ENCODE measurements at places on chromosomes 1 and 21.

- peak; percentile 73 for DNase-seq
These were observed 655 bp downstream of the USF1 start for GRCh38 chr1:161044908-161045735.

GRCh38 chr1:27000817-27001460 lies 7.4 kb downstream of the TRNP1 start:
- no peak for DNase-seq

DNA sequence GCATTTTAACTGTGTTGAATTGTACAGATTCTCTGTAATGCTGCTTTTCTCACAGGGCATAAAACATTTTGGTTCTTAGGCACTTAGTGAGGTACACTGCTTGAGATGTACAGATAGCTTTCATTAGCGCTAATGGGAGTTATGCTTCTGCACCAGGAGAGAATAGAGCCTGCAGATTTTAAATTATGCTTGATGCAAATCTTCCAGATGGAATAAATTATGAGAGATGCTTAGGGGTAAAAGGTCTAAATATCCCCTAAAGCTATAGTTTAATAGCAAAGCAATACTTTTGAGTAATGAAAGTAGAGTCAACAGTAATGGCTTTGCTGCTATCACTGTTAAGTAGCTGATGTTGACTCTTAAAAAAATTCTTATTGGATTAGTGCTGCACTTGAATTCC lies 248.9 kb downstream of the S1PR1 start:
- DNase-seq, result no peak

DNA sequence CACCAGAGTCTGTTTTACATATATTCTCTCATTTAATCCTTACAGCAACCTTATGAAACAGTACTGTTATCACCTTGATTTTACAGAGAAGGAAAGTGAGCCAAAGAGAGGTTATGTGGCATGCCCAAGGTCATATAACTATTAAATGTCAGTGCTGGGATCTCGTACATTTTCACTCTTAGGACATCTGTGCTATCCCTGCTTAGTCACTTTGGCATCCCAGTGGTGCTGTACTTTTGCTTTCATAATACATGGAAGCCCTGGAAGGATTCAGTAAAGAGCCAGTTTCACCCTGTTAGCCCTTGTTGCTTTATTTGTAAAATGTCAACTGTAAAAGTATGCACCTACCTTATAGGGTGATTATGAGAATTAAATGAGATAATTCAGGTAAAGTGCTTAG lies 104.4 kb downstream of the NFIA start:
- no peak for DNase-seq

DNA sequence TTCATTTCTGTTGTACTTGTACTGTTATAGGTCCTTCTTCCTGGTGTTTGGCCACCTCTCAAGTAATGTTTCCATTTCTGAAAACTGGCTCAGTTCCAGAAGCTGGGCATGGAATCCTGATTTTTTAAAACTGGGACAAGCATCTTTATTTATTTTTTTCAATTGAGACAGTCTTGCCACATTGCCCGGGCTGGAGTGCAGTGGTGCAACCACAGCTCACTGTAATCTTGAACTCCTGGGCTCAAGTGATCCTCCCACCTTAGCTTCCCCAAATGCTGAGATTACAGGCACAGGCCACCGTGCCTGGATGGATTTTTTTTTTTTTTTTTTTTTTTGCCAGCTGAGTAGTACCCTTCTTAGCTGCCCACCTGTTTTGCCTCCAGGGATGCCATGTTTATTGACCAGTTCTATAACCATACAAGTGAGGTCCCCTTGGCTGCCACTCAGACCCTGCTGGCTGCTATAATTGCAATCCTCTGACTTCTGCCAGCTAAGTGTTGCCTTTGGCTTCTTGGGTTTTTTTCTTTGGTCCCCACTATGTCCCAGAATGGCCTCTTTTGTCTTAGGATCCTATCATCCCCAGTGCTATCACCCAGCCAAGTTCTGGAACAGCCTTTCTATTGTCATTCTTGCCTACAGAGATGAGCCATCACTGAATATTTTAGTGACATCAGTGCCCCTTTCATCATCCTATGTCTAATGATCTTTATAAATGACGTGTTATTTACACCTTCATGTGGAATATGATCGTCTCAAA lies 3.9 kb upstream of the DIP2A start:
- no peak for DNase-seq

- no peak for DNase-seq
These were observed 80.2 kb upstream of the PPP2R5A start for GRCh38 chr1:212205006-212205405.

- DNase-seq, result no peak
These were observed 108.9 kb downstream of the CAPN8 start for GRCh38 chr1:223556414-223557129.

DNA sequence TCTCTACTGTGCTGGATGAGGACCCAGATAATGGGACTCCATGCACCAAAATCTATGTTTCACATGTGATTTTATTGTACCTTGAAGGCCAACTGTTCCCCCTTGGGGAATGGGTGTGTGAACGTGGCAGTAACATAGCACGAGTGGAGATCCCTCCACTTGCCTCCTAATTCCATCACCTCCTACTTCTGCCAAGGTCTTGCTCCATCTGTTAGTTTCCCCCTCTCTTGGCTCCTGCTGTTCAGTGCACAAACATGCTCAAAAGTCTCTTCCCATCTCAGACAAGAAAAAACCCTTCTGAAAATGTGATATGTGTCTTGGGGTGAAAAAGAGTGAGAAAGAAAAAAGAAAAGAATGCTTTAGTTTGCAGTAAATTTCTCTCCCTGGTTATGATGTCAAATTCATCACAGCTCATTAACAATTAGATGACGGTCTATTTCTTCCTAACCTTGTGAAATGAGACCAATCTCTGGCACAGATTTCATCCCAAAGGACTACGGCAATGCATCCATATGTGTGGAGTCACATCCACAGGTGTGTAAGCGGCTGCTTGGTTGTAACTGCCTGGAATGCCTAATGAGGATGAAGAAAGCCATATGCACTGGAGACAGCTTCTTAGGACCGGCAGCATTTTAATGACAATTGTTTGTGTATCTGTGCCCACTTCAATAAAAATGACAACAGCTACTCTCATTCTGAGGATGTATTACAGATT lies 79.3 kb upstream of the DIRAS3 start:
- DNase-seq, result no peak

- no peak for DNase-seq
These were observed 42.9 kb downstream of the UMODL1 start for GRCh38 chr21:42113926-42114409.

DNA sequence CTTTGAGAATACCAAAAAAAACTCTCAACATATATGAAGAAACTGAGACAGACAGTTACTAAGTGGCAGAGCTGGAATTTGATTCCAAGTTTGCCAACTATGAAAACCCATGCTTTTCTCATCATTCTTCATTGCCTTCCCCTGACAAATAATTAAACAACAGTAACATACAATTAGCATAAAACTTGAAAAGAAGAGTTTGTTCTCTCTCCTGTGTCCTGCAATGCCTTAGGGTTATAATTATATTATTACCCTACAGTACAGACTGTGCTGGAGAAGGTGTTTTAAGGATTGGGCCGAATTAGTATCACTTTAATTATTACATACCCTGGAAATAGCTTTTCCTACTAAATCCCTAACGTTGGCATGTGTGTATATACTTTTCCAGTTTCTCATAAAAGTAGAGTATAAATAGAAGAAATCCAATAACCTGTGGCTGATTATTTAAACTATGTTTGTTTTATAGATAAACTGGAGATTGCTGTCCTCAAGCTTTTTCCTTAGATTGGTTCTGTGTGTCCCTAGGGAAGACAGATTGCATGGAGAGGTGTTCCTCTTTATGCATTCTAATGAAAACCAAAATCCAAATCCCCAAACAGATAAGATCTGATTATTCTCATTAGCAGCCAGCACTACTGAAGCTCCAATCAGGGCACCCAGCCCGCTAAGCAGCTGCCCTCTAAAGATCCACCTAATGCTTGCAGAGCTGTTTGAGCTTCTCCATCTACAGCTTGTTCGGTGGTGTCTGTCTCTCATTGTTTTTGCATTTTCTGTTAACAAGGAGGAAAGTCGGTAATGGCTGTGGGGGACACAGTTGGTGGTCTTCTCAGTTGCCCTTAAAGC lies 156.3 kb downstream of the TM2D1 start:
- no peak for DNase-seq

- DNase-seq, result no peak
These were observed 103.5 kb downstream of the HMCN1 start for GRCh38 chr1:185837711-185838110.

DNA sequence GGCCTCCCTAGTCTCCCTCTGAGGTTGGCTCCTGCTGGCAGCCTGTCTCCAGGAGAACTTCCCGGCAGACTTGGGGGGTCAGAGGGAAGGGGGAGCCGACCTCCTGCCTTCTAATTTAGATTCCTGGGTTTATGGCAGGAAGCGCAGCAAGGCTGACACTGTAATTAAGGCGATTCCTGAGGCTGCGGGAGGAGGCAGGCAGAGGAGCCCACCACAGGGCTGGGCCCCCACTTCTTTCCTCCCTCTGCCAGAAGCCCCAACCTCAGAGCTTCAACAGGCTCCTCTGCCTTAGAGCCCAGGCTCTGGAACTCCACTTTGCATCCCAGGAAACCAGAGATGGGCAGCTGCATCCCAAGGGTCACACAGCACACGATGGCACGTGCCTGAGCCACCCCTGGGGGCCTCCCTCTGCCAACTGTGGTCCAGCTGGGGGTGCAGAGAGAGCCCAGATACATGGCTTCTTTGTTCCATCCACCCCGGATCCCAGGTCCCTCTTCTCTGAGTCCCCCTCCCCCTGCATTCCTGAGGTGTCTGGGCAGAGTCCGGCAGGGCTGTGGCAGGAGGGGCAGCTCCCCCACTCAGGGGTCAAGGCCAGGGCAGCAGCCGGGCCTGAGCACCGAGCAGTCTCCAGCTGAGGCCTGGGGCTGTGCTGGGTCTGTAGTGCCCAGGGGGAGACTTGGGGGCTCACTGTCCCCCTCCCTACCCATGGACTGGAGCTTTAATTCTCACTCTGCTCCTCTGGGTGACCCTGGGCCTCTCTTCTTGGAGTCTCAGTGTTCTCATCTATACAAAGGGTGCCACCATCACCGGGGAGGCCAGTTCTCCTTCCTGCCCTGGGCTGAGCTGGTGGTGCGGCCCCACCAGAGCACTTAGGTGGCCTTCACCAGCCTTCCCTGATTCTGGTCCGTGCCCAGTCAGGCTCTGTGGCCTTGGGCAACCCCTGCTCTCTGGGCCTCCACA lies 39.4 kb upstream of the FAM131C start:
- DNase-seq, result peak; percentile 16

DNA sequence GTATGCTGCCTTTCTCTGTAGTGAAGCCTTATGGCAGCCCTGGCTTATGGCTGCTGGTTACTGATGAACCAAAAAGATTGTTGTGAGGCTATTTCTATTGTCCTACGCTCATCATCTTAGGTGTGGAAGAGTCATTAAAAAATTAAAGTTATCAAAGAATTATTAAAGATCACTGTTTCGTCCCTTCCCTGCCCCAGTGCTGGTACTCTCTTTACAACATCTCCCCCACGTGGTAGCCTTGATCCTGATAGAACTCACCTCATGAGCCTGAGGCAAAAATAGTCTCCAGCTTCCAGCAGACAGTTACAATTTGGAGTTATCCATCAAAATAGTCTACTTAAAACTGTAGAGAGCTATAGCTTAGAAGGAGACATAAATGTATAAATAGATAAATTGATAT lies 201.5 kb downstream of the S1PR1 start:
- DNase-seq, result no peak

- DNase-seq, result no peak
These were observed 30.4 kb downstream of the NGF start for GRCh38 chr1:115307661-115308060.

- DNase-seq, result no peak
These were observed 94.4 kb downstream of the PDE9A start for GRCh38 chr21:42747746-42748351.

DNA sequence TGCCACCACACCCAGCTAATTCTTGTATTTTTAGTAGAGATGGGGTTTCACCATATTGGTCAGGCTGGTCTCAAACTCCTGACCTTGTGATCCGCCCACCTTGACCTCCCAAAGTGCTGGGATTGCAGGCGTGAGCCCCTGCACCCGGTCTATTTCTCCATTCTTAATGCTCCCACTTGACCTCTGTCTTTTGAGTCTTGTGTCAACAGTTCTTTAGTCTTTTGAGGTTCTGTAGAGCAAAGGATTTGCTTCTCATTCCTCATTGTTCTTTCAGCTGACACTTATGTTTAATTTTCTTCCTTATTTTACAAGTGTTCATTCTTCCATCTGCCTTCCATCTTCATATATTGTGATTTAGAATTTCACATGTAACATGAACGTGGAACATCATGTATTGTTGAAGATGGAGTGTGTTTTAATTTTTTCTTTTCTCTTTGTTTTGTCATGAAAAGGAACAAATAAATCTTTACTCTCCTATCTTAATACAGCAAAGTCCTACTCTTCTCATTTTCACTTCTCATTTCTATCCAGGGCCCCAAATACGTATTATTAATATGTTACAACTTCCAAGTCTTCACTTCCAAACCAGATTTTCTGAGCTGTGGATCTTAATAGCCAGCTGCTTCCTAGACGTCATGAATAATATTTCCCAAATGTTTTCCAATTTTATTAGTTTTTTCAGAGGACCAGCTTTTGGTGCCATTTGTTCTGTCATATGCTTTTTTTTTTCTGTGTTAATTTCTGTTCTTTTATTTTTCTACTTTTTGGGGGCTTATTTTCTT lies 16.9 kb downstream of the MTF2 start:
- DNase-seq, result no peak

DNA sequence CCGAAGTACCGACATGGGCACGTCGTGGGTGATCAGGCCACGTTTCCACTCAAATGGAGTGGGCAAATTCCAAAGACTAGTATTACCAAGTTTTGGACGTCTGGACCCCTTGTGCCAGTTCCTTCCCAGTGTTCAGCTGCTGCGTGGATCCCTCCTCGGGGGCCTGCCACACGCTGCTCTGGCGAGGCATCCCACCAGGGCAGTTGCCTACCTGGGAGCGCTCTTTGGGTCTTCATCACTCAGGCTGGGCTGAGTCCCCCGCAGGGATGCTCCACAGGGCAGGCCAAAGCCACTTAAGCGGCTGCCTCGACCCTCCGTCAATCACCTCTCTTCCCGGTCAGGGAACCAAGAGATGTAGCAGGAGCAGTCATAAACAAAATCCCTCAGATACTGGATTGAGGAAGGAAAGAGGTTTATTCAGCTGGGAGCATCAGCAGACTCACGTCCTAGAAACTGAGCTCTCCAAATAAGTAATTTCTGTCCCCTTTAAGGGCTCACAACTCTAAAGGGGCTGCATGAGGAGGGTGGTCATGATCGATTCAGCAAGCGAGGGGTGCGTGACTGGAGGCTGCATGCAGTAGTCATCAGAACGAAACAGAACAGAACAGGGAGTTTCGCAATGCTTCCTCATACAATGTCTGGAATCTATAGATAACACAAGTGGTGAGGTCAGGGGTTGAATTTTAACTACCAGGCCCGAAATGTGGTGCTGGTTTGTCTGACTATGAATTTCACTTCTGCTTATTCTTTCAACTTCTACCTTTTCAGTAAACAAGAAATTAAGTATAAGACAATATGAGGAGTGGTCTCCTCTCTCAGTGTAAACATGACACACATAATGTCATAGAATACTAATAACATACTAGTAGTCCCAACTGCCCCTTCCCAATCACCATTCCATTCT lies 998.6 kb upstream of the NCAM2 start:
- DNase-seq, result no peak
